A549 treated with GW870086 at 1 μM for 4 hours (cell line): ENCODE measurements at places on chromosomes 7 and 10. TPM values are rescaled to one million over a fixed set of nuclear protein-coding genes. Genes with fewer than 3 reads are reported as not detected.

Gene RPEL1
- 0.07 to 0.09 TPM in 2 of 5 replicates, not detected in the others for total RNA-seq

Gene CPED1
- total RNA-seq: not detected in 5 replicates

Gene NUDT13
- total RNA-seq: 2.5 to 5.4 TPM (median 3.5 TPM) in 5 replicates

Gene C10orf62
- total RNA-seq: 0.11 TPM in 1 of 5 replicates, not detected in the others

Gene KCND2
- total RNA-seq: not detected in 5 replicates

Gene SSC4D
- total RNA-seq: 0.89 to 1.6 TPM (median 1.0 TPM) in 5 replicates

Gene TRIM50
- total RNA-seq: 0.08 TPM in 1 of 5 replicates, not detected in the others

Gene CPA2
- 0.10 TPM in 1 of 5 replicates, not detected in the others for total RNA-seq

Gene ARF5
- 162 to 188 TPM (median 173 TPM) in 5 replicates for total RNA-seq

Gene TSPAN12
- total RNA-seq: 0.38 to 0.63 TPM (median 0.49 TPM) in 5 replicates

Gene C10orf67
- 0.05 to 0.17 TPM (median 0.08 TPM) in 3 of 5 replicates, not detected in the others for total RNA-seq

Gene CTAGE15
- total RNA-seq: not detected in 5 replicates

Gene HOXA4
- 1.2 to 2.2 TPM (median 1.9 TPM) in 5 replicates for total RNA-seq

Gene IGF2BP3
- 22.2 to 31.3 TPM (median 28.9 TPM) in 5 replicates for total RNA-seq

Gene OPALIN
- not detected in 5 replicates for total RNA-seq

Gene GTF2IRD2
- 3.5 to 8.2 TPM (median 8.1 TPM) in 5 replicates for total RNA-seq

Gene TYW1
- total RNA-seq: 14.2 to 15.7 TPM (median 14.6 TPM) in 5 replicates

Gene ADAM22
- total RNA-seq: 0.12 to 0.43 TPM (median 0.21 TPM) in 5 replicates

Gene PLXNA4
- 0.73 to 1.6 TPM (median 1.1 TPM) in 5 replicates for total RNA-seq

Gene ADRA2A
- 0.03 to 0.14 TPM (median 0.07 TPM) in 5 replicates for total RNA-seq

Gene GHRHR
- not detected in 5 replicates for total RNA-seq

Gene PNLIP
- not detected in 5 replicates for total RNA-seq

Gene VGF
- total RNA-seq: 12.8 to 27.7 TPM (median 17.7 TPM) in 5 replicates

Gene BMPER
- total RNA-seq: 4.3 to 7.3 TPM (median 5.1 TPM) in 5 replicates

Gene IL15RA
- total RNA-seq: 2.3 to 3.0 TPM (median 2.6 TPM) in 5 replicates

Gene SORBS1
- total RNA-seq: 0.42 to 0.93 TPM (median 0.50 TPM) in 5 replicates

Gene MSS51
- total RNA-seq: 0.23 to 0.44 TPM (median 0.39 TPM) in 5 replicates

Gene PNLIPRP2
- 0.09 TPM in 1 of 5 replicates, not detected in the others for total RNA-seq

Gene GSAP
- 2.9 to 3.6 TPM (median 3.3 TPM) in 5 replicates for total RNA-seq

Gene TRAPPC14
- 9.5 to 13.5 TPM (median 13.1 TPM) in 5 replicates for total RNA-seq

Gene FEZF1
- not detected in 5 replicates for total RNA-seq

Gene FUOM
- total RNA-seq: 14.1 to 16.7 TPM (median 15.8 TPM) in 5 replicates

Gene ZNF775
- total RNA-seq: 4.5 to 6.3 TPM (median 5.2 TPM) in 5 replicates

Gene CD36
- total RNA-seq: 0.08 to 0.10 TPM in 2 of 5 replicates, not detected in the others

Gene EMX2
- total RNA-seq: not detected in 5 replicates
